ENCODE measurements at places on chromosomes 1 and 21. TPM values are rescaled to one million over a fixed set of nuclear protein-coding genes. Genes with fewer than 3 reads are reported as not detected.

The VANGL2 gene
- not detected for total RNA-seq

The RCAN3 gene
- 59.3 TPM for total RNA-seq

The OR14C36 gene
- not detected for total RNA-seq

The OPTC gene
- not detected for total RNA-seq

The TNFSF18 gene
- total RNA-seq: not detected

The HSPA6 gene
- total RNA-seq: 1.2 TPM

The CFHR3 gene
- not detected for total RNA-seq

The HORMAD1 gene
- total RNA-seq: 0.30 TPM

The SRGAP2C gene
- 32.3 TPM for total RNA-seq

The CBR1 gene
- 42.0 TPM for total RNA-seq

The ZBTB8A gene
- total RNA-seq: 0.18 TPM

The TRMT13 gene
- 15.4 TPM for total RNA-seq

The CHRNB2 gene
- total RNA-seq: not detected

GRCh38 chr1:183996396-183996795 is 41.1 kb downstream of the COLGALT2 start:
- DNase-seq: no peak

GRCh38 chr1:69913977-69914376 is 291.4 kb downstream of the LRRC40 start:
- DNase-seq: no peak

DNA sequence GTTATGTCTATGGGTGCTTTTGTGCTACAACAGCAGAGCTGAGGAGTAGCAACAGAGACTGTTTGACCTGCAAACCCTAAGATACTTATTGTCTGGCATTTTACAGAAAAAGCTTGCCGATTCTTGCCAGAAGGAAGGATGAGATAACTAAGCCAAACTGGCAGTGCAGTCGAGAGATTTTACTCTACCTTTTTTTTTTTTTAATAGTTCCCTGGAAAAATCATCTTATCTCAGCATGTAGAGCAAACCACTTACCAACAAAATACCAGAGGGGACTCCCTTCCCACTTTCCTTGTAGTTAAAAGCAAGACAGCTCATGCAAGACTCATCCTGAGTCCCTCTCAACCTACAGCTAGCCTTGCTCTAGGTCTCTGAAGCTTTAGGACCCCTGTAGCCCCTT is 132.9 kb downstream of the SYT2 start:
- no peak for DNase-seq

DNA sequence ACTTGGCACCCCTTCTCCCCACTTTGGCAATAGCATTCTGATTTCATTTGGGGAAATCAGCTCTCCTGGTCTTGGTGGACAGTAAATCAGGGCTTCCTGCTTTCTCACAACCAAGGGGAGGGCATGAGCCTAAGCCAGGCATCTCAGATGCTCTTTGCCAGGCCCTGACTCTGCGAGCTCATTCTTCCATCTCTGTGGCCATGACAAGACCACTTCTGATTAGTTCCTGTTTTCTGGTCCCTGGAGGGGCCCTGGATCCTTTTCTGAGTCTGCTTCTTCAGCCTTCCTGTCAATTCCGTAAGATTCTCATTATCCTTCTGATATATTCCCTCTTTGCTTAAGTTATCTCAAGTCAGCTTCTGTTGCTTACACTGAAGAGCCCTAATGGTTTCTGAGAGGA is 210.4 kb downstream of the HIVEP3 start:
- no peak for DNase-seq

- DNase-seq: no peak
These were observed 47.2 kb downstream of the SCCPDH start for GRCh38 chr1:246771366-246771765.

DNA sequence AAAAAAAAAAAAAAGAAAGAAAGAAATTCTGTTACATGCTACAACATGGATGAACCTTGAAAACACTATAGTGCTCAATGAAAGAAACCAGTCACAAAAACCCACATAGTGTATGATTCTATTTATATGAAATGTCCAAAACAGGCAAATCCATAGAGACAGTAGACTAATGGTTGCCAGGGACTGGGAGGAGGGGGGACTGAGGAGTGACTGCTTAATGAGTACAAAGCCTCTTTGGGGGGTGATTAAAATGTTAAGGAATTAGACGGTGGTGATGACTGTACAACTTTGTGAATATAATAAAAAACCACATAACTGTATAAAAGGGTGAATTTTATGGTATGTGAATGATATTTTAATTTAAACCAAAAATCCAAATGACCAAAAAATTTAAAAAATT is 116.0 kb upstream of the GUCA2B start:
- DNase-seq: no peak

DNA sequence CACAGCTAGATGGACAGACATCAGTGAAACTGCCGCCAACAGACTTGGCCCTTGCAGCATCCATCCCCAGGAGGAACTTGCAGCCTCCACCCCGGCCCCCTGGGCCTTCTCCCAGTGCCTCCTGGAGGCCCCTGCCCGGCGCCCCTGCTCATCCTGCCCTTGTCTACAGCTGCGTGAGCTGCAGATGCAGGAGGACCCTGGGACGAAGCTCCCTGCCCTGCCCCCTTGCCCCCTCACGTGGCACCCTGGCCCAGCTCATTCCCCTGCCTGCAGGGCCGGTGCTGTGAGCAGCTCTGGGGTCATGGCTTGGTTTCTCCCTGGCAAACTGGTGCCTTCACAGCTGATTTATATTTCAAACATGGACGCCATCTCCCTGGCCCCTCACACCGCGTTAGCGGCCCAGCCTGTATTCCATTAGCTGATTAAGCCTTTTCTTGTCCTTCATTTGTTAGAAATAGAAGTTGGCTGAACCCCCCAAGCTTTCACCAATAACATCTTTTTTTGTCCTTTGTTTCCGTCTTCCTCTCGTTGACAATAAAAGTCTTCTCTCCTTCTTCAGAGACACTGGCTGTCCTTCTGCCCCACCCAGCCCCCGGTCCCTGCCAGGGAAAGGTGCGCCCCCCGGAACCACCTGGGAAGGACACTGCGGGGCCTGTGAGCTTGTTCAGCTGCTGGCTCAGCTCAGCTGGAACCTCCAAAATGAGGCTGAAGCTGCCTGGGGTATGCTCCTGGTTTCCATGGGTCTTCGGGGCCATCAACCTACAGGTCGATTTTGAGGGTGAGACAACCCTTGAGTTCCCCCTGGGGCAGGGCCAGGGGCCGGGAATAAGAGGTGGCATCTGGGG is 34.0 kb upstream of the SLC19A1 start:
- no peak for DNase-seq

DNA sequence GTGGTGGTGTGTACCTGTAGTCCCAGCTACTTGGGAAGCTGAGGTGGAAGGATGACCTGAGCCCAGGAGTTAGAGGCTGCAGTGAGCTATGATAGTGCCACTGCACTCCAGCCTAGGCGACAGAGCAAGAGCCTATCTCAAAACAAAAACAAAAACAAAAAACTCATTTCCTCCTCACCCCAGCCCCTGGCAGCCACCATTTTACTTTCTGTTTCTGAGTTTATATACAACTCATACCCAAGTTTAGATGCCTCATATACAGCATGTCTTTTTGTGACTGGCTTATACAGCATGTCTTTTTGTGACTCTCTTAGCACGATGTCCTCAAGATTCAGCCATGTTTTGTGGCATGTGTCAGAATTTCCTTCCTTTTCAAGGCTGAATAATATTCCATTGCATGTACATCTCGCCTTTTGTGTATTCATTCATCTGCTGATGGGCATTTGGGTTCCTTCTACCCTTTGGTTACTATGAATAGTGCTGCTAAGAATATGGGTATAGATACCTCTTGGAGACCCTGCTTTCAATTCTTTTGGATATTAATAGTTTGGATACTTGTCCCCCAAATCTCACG is 14.7 kb downstream of the COA7 start:
- DNase-seq: no peak

GRCh38 chr1:219434285-219434922 is 178.5 kb downstream of the ZC3H11B start:
- no peak for DNase-seq

DNA sequence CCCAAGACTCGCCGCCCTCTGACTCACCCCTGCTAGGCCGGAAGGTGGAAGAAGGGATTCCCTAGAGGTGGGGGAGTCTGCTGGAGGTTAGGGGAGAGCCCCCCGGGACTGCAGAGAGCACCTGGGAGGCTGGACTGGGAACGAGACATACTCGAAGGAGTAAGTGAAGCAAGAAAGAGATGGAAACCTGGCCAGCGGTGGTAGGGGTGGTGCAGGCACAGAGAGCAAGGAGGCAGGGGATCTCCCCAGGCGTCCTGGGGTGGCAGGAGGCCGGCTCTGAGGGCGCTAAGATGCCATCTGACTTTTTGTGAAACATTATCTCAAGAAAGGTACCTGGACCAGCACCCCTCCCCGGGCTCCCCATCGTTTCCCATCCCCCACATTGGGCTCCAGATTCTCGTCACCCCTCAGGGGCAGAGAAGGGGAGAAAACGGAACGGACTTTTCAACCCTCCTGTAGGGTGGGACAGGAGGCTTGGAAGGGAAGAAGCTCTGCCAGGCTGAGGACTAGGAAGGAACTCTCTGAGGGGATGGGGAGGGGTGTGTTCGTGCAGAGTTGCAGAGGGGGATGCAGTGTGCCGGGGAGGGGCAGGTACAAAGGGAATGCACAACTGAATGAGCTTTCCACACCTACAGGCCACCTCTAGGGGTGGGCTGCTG is 708 bp downstream of the CHRNB2 start:
- DNase-seq: no peak

- DNase-seq: no peak
These were observed 57.9 kb upstream of the EDN2 start for GRCh38 chr1:41542196-41542930.

- DNase-seq: no peak
These were observed 143.2 kb downstream of the PTPRU start for GRCh38 chr1:29379443-29380073.

GRCh38 chr1:14881775-14882672 is 271.5 kb upstream of the TMEM51 start:
- no peak for DNase-seq

GRCh38 chr1:48182439-48182838 is 40.1 kb upstream of the SLC5A9 start:
- DNase-seq: no peak

DNA sequence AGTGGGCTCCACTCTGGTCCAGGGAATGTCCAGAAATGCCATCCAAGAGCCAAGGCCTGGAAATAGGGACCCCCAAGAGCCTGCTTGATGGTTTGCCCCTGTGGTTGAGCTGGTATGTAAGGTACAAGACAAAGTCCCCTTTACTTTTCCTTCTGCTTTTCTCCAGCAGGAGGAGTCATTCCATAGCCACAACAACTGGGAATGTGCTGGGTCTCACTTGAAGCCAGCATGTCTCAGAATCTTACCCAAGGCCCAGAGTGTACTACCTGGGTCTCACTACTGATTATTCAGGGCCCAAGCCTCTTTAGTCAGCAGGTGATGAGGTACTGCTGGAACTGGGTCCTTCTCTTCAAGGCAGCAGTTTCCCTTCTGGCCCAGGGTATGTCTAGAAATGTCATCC is 62.1 kb upstream of the CD55 start:
- no peak for DNase-seq

GRCh38 chr1:19196331-19196730 is 13.7 kb downstream of the UBR4 start:
- no peak for DNase-seq

GRCh38 chr1:242033447-242033846 is 34.5 kb upstream of the MAP1LC3C start:
- DNase-seq: no peak

DNA sequence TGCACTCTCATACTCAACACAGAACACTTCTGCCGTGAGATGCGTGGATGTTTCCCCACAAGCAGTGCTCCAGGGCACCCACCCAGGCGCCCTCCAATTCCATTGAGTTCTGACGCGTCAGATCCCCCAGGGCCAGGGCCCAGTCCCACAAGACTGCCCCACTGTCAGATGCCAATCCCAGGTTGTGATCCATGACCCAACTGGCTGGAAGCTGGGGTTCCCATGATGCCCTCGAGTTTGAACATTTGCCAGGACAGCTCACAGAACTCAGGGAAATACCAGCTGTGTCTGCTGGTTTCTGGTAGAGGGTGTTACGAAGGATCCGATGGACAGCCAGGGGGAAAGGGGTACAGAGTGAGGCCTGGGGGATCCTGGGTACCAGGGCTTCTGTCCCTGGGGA is 58.4 kb downstream of the AGPAT3 start:
- DNase-seq: no peak

DNA sequence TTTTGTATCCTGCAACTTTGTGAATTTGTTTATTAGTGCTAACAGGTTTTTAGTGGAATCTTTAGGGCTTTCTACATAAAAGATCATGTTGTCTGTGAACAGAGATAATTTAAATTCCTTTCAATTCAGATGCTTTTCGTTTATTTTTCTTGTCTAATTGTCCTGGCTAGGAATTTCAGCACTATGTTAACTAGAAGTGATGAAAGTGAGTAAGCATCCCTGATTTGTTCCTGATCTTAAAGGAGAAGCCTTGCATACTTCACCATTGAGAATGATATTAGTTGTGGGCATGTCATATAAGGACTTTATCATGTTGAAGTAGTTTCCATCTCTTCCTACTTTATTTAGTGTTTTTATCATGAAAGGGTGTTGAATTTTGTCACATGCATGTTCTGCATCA is 23.6 kb upstream of the TRIM67 start:
- DNase-seq: no peak

- no peak for DNase-seq
These were observed 4.9 kb upstream of the ELK4 start for GRCh38 chr1:205636732-205637131.

DNA sequence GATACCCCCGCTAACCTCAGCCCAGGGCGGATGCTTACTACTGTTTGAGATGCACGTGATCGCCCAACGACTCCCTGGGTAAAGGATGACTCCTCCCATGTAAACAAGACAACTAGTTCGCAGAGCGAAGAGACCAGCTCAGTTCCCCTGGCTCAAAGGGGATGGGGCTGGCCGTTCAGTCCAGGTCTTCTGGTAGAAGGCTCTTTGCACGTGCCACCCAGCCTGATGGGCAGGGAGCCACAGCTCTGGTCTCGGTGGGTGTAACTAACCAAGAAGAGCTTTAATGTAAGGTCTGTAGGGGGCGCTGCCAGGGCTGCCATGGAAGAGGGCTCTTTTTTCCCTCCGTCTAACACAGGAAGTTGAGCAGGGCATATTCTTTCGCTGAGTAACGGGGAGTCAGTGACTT is 49.4 kb upstream of the PARP1 start:
- peak; percentile 50 for DNase-seq

DNA sequence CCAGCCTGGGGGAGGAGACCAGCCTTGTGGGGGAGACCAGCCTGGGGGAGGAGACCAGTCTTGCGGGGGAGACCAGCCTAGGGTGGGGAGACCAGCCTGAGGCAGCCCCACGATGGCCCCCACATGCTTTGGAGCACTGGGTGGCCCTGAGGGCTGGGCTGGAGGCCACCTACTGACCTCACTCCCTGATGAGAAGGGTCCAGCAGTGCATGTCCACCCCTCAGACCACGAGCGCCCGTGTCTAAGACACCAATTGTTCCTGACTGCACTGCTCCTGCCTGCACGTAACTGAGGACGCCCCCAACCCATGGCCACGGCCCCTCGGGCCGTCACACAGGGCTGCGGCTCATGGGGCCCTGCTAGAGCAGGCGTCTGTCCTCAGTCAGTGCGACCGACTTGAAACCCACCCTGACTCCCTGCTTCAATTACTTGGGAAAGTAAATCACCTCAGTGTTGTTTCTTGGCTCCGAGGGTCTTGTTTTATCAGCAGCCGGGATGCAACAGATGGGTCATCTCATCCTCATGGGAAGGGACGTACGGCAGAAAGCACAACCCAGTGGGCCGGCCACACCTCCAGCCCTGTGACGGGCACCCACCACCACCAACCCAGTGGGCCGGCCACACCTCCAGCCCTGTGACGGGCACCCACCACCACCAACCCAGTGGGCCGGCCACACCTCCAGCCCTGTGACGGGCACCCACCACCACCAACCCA is at the start of gene SPATC1L:
Gene SPATC1L, minus strand, starts transcription at position 550 of the 715 bp plus-strand sequence. CDS start 1,643 bp downstream, outside the sequence.
- DNase-seq: peak; percentile 50
